T1000 (cell line): ENCODE measurements at places on chromosomes 3 and 15.

- DNase-seq: no peak
These were observed 454.0 kb upstream of the ROBO2 start for GRCh38 chr3:76585794-76586392.

DNA sequence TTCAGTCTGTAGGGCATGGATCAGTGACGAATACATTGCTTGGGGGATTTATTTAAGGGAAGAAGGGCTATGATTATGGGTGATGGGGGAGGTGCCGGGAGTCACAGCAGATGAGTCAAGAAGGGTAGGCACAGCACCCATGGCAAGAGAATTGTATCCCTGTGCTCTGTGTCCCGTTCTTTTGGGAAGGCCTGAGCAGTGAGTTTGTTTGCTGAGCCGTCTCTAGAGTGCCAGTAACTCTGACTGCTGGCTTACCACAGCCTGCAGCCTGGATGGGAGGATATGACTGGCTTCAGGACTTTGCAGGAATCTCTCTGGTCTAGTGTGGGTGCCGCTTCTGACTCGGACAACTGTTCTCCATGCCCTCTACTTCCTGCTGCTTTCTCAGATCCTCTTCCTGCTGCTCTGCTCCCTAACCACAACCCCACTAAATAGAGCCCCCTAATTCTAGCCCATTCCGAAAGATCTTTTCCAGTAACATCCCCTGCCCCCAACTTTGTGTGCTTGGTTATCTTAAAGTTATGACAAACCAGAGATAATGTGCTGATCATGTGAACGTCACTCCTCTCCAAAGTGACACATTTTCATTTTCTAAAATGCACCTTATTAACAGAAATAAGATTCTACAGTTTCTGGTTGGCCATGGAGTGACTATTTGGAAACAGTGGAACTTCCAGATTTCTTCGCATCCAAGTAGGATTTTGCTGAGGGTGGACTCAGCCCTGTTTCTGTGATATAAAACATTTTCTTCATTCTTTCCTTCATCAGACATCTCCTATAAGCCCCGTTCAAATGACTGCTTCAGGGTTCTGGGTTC, 239.0 kb downstream of the SLCO3A1 start:
- DNase-seq: no peak

- DNase-seq: no peak
These were observed 490.5 kb upstream of the NR2F2 start for GRCh38 chr15:95840004-95840403.

DNA sequence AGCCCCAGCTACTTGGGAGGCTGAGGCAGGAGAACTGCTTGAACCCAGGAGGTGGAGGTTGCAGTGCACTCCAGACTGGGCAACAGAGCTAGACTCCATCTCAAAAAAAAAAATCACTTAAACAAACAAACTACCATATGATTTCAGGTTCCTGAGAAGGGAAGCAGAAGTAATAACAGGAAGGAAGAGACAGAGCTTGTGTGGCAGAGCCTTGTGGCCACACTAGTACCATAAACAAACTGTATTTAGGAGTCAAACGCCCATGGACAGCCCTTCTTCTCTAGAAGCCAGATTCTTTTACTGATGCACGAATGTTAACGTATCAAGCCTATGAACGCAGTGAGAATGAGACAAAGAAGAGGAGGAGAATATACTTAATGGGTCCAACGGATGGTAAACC, 12.0 kb downstream of the MTMR10 start:
- no peak for DNase-seq

- DNase-seq: peak; percentile 11
These were observed 112.1 kb downstream of the CMSS1 start for GRCh38 chr3:99929745-99930139.

DNA sequence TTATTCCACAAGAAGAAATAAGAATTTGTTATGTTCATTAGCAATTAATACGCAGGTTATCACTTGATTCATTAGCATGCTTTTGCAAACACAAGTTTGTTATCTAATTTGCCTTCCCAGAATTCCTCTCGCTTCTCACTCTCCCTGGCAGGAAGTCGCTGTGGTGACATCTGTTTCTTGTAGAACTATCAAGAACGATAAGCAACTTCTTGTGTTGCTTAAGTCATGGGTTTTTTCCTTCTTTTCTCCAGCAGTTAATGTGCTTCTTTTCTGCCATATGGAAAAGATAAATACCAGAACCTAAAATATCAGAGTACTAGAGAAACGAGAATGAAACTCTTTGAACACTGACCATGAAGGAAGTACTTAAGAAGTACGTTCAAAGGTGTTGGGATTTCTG, 99.8 kb upstream of the CHMP2B start:
- no peak for DNase-seq

DNA sequence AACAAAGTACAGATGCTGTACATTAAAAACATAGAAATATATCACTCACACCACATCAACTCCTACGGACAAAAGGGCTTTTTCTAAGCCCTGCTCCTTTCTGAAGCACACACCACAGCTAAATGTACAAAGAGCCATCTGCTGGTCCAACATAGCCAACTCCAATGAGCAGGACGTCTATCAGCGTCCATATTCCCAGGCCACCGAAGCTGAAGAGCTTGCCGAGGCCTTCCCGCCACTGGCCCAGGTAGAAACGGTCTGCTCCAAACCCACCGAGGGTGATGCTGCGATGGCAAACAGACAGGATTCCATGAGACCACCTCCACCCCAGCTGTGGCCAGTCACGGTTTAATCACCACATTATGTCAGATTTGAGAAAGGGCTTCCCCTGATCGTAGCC, 9.8 kb downstream of the TM2D3 start:
- no peak for DNase-seq

DNA sequence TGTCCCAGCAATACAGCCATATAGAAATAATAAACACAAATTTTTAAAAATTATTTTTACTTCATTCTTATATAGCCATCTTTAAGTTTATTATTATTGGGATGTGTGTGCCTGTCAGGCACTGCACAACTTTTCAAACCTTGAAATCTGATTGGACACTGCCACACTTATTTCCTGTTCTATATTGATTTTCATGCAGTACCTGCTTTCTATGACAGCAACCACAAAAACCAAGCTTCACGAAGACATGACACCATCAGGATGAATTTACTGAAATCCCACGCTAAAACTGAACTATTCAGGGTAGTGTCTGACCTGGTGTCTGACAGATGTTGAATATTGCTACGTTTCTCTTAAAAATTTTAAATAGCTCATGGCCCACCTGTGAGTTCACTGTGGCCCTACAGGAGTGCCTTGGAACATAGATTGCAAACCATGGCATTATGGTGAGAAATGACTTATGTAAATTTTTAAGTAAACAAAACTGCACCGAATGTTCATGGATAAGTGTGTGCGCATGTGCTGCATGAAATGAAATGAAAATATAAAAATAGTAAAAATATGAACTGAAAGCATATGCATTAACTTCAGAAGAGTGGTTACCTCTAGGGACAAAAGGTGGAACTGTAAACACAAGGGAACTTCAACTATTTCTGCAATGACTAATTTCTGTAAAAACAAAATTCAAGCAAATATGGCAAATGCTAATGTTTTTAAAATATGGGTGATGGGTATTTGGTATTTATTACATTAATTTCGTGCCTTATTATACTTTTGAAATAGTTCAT, 152.3 kb downstream of the ZBTB20 start:
- DNase-seq: no peak

- DNase-seq: no peak
These were observed 25.5 kb downstream of the PDE8A start for GRCh38 chr15:85007137-85007536.

DNA sequence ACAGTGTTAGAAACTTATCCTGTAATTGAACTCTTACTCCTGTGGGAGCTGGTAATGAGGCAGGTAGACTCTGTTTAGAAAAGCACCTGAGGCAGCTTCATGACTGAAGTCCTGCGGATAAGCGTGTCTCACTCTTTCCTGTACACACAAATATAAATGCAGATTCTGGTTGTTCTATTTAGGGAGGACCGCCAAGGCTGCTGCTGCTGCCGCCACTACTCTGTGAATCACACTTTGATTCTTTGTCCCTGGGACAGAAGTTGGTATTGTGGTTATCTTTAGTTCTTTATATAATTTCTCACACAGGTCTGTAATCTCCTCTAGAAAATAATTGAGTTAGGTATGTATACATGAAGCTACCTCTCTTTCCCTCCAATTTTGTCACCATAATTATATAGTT, 3.6 kb downstream of the LSAMP start:
- no peak for DNase-seq

DNA sequence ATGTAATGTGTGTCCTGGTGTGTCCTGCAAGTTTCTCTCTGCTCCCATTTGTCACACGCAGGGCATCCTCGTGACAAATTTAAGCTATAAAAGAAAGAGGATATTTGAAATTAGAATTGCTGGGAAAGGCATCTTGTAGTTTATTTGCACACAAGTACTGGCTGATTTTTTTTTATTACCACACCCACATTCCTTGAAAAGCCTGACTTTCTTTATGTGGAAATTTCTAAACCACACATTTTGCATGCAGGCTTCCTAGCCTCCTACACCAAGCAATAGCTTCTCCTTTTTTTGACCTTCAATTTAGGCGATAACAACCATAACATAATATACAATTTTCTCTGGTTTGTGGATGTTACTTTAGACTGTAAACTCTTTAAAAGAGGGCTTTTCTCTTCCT, 126.1 kb downstream of the SERPINI1 start:
- DNase-seq: no peak

- no peak for DNase-seq
These were observed 97.3 kb downstream of the TOP2B start for GRCh38 chr3:25567388-25567787.

DNA sequence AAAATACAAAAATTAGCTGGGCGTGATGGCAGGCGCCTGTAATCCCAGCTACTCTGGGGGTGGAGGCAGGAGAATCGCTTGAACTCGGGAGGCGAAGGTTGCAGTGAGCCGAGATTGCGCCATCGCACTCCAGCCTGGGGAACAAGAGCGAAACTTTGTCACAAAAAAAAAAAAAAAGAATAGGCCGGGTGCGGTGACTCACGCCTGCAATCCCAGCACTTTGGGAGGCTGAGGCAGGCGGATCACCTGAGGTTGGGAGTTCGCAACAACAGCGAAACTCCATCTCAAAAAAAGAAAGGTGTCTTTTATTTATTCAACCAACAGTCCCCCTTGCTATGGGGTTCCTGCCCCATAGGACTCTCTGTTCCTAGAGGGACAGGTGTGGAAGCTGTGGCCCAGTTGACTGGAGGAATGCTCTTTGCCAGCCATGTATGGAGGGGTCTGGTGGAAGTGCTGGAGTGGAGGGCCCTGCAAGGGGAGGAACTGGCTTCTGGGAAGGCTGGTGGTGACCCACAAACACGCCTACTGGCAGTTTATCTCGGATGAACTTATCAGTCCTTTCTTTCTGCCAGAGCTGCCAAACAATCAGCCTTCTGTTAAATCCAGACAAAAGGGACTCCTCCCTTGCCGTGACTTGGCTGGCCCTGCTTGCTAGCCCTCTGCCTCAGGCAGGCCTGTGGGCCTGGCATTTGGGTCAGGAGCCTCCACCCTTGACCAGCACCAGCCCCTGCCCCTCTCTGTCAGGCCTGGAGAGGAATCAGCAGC, 4.6 kb upstream of the DAG1 start:
- no peak for DNase-seq

DNA sequence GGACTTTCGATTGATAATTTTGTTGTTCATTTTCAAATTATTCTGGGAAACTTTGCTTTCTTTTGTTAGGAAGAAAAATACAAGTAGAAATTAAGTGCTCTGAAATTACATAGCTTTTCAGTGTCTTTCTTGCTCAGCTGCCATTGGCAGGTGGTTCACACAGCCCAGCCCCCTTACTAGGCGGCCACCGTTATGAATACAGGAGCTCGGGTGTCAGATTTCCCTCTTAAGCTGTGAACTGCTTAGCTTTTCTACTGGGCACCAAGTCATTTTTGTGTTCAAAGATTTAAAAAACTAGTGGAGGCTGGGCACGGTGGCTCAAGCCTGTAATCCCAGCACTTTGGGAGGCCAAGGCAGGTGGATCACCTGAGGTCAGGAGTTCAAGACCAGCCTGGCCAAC, 55.2 kb downstream of the HMG20A start:
- DNase-seq: no peak

- DNase-seq: no peak
These were observed 5.4 kb upstream of the HEG1 start for GRCh38 chr3:125061170-125061569.

GRCh38 chr3:66544619-66545429, 44.0 kb upstream of the LRIG1 start:
- DNase-seq: no peak

DNA sequence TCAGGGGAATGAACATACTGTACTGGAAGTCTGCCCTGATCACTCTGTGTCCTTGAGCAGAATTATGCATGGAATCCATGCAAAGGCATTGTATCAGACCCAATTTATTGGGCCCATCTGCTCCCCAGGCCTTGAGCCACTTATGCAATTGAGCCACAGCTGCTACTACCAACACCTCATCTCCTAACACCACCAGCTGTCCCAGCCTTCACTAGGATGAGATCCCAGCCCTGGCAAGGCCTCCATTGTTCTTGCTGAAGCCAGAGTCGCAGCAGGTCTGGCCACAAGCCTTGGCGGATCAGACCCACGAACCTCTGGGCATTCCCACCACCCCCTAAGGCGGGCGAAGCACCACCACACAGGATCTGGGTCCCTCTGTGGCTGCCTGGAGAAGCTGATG, 9.2 kb upstream of the NME9 start:
- DNase-seq: no peak

- DNase-seq: no peak
These were observed 25.7 kb downstream of the INSYN1 start for GRCh38 chr15:73727330-73727976.

DNA sequence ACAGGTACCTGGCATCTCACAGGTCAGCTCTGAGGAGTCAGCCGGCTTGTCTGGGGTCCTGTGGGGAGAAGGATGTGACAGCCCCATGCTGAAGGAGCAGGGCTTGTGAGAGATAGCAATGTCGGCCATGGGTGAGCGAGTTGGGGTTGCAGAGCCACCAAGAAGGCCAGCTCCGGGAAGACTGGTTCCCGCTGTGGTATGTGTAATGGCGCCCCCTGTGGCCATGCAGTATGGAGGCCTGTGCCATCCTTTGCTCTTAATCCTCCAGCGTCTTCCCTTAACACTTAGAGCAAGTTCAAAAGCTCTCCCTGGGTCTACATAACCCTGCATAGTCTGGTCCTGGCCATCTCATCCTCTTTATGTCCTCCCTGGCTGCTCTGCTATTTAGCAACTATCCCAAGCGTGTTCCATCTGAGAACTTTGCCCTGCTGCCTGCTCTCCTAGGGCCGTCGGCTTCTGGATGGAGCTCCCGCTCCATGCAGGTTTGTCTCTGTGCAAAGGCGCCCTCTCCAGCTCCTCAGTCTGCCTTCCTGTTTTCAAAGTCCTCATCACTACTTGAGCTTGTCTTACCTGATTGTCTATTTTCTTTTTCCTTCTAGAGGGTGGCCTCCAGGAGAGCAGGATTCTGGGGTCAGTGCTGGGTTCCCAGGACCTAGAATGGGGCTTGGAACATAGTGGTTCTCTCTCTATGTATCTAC, 40.8 kb upstream of the IQCF6 start:
- no peak for DNase-seq

DNA sequence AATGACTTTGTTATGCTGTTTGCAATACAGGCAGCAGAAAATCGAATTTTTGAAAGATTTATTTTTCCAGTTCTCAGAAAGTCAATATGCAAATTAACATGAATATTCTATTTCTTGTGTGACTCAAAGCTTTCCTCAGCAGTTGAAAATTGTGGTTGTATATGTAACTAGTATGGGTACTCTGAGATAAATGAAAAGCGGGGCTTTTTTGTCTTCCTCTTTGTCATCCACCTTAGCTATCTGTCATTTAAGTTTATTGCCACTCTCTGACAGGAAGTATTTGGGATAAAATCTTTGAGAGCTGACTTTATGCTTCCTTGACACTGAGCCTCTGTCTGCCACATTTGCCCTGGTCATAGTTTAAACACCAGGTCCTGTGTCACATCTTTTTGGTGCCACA, 91.5 kb downstream of the ATG7 start:
- DNase-seq: no peak
